Chondrocyte (in vitro differentiated cells): ENCODE measurements at places on chromosomes 3 and 15. TPM values are rescaled to one million over a fixed set of nuclear protein-coding genes. Genes with fewer than 3 reads are reported as not detected.

SENP8 gene
- 2.9 to 4.0 TPM (median 3.0 TPM) in 3 replicates for total RNA-seq

LINGO1 gene
- 5.1 to 12.2 TPM (median 12.0 TPM) in 3 replicates for total RNA-seq

CD200R1 gene
- total RNA-seq, result not detected in 3 replicates

DNA sequence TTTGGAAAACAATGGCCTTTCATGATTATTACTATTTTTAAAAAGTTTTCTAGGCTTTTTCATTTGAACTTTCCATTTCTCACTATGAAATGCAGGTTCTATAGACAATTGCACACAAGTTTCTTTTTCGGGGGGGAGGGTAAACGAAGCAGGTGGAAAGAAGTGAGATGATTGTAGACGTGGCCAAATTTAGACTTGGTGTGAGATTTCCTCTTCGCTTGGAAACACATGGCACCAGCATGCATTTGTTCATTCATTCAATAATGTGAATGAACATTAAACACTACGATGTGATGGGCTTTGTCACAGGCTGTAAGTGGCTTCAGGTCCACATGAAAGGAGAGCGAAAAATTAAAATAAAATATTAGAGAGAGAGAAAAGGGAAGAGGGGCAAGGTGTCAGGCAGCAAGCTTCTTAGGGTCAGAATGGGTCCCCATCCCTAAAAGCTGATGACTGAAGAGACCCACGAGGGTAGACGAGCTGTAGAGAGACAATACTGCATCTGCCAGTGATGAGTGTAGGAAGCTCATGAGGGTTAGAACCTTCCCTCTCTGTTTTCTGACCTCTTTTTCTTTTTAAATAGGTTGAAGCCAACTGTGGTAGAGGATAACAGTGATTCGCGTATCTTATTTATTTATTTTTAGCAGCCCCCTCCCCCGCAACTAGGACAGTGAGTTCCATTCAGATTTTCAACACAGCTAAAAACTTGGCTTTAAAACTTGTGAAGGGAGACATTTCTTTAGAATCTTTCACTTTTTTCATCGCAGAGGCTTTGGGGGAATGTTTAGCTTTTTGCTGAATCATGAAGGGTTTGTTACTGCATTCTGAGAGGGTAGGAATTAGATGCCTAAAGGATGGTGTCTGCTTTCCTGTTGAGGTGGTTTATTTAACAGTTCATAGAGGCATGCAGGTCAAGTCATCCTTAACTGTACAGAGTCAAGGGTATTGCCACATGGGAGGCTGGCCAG is 36.2 kb downstream of the GAP43 start:
- no peaks in the 10 kb centered on the region for H3K27me3 ChIP-seq
- peak overlapping the region; percentile 99 for H3K27ac ChIP-seq
- no peaks in the 10 kb centered on the region for H3K36me3 ChIP-seq
- no peak for DNase-seq
- H3K4me3 ChIP-seq, result peak overlapping the region; percentile 75
- peaks cover 51% of the 10 kb centered on the region for H3K4me1 ChIP-seq

GRCh38 chr3:46141813-46142212 is 66.3 kb downstream of the CCR1 start:
- no peak for DNase-seq
- no peaks in the 10 kb centered on the region for H3K36me3 ChIP-seq
- H3K4me1 ChIP-seq, result no peaks in the 10 kb centered on the region
- no peak overlapping the region for H3K4me3 ChIP-seq
- no peak overlapping the region for H3K27ac ChIP-seq
- peaks cover 8% of the 10 kb centered on the region for H3K27me3 ChIP-seq

- H3K4me3 ChIP-seq, result peak overlapping the region; percentile 93
- no peak overlapping the region for H3K27ac ChIP-seq
- peaks cover 8% of the 10 kb centered on the region for H3K4me1 ChIP-seq
- no peaks in the 10 kb centered on the region for H3K36me3 ChIP-seq
- peak; percentile 88 for DNase-seq
- H3K27me3 ChIP-seq, result peaks cover 18% of the 10 kb centered on the region
Measured at GRCh38 chr3:89113893-89114840, 6.7 kb downstream of the EPHA3 start.

DNA sequence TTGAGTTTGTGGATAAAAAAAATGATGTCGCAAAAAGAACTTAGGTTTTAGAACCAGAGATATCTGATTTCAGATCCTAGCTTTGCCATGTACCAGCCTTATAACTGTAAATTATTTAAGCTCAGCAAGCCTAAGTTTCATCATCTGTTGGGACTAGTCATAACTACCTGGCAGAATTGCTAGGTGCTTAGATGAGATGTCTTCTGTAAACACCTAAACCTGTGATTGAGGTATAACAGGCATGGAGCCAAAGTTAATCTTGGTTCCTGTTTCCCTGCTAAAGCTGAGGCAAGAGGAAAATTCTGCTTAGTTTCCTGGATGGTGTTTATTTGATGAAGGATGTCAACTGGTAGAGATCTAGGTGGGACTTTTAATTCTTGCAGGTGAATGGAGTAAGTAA is 331.3 kb upstream of the RBMS3 start:
- no peak overlapping the region for H3K4me3 ChIP-seq
- peaks cover 31% of the 10 kb centered on the region for H3K4me1 ChIP-seq
- H3K36me3 ChIP-seq, result no peaks in the 10 kb centered on the region
- H3K27me3 ChIP-seq, result no peaks in the 10 kb centered on the region
- no peak for DNase-seq
- no peak overlapping the region for H3K27ac ChIP-seq

DNA sequence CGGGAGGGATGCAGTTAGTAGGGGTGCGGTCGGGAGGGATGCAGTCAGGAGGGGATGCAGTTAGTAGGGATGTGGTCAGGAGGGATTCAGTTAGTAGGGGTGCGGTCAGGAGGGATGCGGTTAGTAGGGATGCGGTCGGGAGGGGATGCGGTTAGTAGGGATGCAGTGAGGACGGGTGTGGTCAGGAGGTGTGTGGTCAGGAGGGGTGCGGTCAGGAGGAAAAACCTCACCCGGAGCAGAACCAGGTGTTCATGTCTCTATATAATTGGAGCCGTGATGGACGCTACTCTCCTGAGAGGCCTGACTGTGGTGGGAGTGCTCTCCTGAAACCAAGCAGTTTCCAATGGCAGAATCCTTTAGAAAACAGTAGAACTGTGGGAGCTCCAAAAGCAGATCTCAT is 95.8 kb downstream of the BDH1 start:
- H3K27ac ChIP-seq, result no peak overlapping the region
- H3K4me1 ChIP-seq, result peaks cover 33% of the 10 kb centered on the region
- H3K4me3 ChIP-seq, result no peak overlapping the region
- H3K36me3 ChIP-seq, result no peaks in the 10 kb centered on the region
- H3K27me3 ChIP-seq, result no peaks in the 10 kb centered on the region

DNA sequence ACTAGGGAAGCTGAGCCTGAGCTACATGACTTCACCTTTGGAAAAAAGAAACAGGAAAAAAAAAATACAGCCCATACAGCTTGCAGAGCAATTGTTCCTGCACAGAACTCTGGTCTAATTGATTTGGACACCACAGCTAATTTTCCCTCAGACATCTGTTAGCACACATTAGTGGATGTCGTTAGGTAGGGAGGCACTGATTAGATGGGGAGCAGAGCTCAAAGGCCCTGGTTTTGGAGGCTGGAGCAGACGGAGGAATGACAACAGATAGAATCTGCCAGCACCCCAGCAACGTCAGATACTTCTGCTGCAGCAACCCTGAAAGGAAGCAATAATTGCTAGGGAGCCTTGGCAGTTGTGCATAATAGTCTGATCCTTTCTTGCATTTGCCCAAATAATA is 398.9 kb downstream of the LSAMP start:
- no peak overlapping the region for H3K4me3 ChIP-seq
- no peaks in the 10 kb centered on the region for H3K4me1 ChIP-seq
- DNase-seq, result no peak
- no peaks in the 10 kb centered on the region for H3K36me3 ChIP-seq
- no peaks in the 10 kb centered on the region for H3K27me3 ChIP-seq

- no peaks in the 10 kb centered on the region for H3K36me3 ChIP-seq
- no peak for DNase-seq
- no peak overlapping the region for H3K27ac ChIP-seq
- no peak overlapping the region for H3K4me3 ChIP-seq
Measured at GRCh38 chr3:148077318-148077923, 620.3 kb upstream of the AGTR1 start.

- no peak for DNase-seq
- peaks cover 3% of the 10 kb centered on the region for H3K27me3 ChIP-seq
- no peak overlapping the region for H3K27ac ChIP-seq
- H3K4me3 ChIP-seq, result no peak overlapping the region
- H3K4me1 ChIP-seq, result no peaks in the 10 kb centered on the region
Measured at GRCh38 chr3:133137042-133137996, 99.1 kb downstream of the TMEM108 start.

DNA sequence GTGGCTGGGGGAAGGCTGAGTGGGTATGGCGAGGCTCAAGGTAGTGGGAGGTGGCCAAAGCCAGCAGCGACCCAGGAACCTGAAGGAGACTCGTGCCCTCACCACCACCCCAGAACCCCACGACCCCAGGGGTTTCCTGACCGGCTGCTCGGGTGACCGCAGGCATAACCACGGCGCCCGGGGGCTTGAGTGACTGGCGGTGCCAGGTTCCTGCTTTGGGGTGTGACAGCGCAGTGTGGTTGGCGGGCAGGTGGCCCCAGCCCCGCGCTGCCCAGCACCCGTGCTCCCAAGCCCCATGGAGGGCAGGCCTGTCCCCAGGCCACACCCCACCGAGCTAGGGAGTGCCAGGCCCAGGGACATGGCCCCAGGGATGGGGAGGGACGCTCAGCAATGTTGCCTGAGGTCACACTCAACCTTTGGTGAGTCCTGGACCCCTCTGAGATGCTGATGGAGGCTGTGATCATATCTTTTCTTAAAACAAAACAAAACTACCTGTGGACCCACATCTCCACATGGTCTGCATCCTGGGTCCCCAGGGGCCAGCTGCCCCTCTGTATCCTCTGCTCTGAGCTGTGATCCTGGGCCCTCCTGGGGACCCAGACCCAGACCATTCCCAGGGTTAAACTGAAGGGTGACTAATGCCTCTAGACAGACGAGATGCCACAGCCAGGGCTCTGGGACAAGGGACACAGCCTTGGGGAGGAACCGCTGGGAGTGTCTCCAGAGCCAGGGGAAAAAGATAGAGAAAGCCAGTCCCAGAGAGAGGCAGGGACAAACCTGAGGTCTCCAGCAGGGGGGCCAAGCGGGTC is 13.0 kb downstream of the DNAJB8 start:
- H3K27me3 ChIP-seq, result peaks cover 64% of the 10 kb centered on the region
- no peak overlapping the region for H3K4me3 ChIP-seq
- H3K36me3 ChIP-seq, result peaks cover 2% of the 10 kb centered on the region
- H3K27ac ChIP-seq, result no peak overlapping the region
